H1 (cell line): ENCODE measurements at places on chromosomes 16 and 17. TPM values are rescaled to one million over a fixed set of nuclear protein-coding genes. Genes with fewer than 3 reads are reported as not detected.
A peak's percentile ranks its signal among the peaks of the same experiment; 100 is the strongest.

- DNase-seq, result no peak
- no peak overlapping the region for H3K4me3 ChIP-seq
- H3K36me3 ChIP-seq, result no peaks in the 10 kb centered on the region
- H3K4me1 ChIP-seq, result no peaks in the 10 kb centered on the region
Measured at GRCh38 chr17:31339906-31340661, 18.7 kb upstream of the EVI2A start.

GRCh38 chr17:53032861-53033271, 789.9 kb upstream of the KIF2B start:
- DNase-seq, result peak; percentile 66
- no peaks in the 10 kb centered on the region for H3K27me3 ChIP-seq
- H3K36me3 ChIP-seq, result no peaks in the 10 kb centered on the region
- H3K4me3 ChIP-seq, result no peak overlapping the region

DNA sequence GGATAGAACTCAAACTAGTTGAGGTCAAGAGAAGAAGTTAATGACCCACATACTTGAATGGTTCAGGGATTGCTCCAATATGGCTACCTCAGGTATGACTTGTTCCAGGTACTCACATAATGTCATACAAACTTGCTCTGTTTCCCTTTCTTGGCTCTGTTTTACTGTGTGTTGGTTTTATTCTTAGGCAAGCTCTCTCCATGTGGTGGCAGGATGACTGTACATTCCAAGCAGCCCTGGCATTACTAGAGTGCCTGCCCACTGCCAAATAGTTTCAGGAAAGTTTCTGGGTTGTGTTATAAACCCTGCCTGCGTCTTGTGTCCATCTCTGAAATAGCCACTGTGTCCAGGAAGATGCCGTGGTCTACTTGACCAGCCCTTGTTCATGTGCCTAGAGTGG, 476.8 kb downstream of the SHISA9 start:
- H3K36me3 ChIP-seq, result no peaks in the 10 kb centered on the region
- H3K4me1 ChIP-seq, result peaks cover 2% of the 10 kb centered on the region
- no peak overlapping the region for H3K27ac ChIP-seq
- DNase-seq, result no peak
- H3K4me3 ChIP-seq, result no peak overlapping the region

The GNG13 gene
- total RNA-seq, result not detected in 2 replicates

The SNAI3 gene
- total RNA-seq, result 8.5 and 8.7 TPM in 2 replicates

The BRD7 gene
- 119 and 120 TPM in 2 replicates for total RNA-seq
